ENCODE measurements at places on chromosomes 5 and 9.
A peak's percentile ranks its signal among the peaks of the same experiment; 100 is the strongest.

DNA sequence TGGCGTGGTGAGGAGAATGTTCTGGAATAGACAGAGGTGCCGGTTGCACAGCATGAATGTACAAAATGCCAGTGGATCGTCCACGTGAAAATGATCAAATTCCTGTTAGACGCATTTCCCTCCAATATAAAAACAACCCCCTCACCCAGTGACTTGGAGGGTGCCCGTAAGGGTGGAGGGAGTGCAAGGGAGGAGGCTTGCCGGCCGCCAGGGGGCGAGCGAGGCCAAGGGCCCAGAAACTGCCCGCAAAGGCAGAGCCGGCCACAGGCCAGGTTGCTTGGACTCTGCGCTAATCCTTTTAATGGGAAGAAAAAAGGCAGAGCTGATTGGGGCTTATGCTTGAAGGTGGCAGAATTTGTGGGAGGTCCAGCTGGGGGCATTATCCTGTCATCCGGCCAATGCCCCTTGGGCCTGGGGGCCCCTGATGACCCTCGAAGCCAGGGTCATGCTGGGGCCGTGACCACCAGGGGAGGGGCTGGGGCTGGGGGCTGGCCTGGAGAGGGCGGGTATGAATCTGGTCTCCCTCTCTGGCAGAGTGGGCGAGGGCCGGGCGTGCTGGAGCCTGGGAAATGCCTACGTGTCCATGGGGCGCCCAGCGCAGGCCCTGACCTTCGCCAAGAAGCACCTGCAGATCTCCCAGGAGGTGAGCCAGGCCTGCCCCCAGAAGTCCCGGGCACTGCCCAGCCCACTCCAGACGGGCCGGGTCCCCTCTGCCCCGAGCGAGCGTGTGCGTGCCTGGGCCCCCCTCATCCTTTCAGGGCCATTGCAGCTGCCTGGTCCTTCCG is 12.0 kb downstream of the GPSM1 start:
- DNase-seq = peak; percentile 83

DNA sequence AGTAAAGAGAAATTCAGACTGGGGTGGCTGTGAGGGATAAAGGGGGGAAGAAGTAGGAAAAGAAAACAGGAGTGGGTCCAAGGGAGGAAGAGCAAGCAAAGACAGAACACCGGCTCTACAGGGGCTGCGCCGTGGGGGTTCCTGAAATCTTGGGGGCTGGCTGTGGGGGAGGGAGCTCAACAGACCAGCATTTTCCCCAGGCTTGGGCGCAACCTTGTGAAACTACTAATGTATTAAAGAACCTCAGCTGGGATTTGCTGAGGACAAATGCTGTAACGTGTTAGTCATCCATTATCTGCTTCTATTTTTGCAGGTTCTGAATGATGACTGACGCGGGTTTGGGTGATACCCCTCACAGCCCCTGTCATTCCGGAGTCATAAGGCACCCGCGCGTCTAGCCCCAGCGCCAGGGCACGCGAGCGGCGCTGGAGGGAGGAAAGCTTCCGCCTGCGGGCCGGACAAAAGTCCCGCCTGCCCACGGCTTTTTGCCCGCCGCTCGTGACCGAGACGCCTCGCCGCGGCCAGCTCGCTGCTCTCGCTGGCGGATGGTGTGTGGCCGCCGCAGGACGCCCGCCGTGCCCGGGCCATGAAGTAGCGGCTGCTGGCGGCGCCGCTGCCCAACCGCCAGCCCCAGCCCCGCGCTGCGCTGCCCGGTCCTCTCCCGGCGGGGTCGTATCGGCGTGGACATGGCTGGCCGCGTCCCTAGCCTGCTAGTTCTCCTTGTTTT is 110.6 kb downstream of the PAM start:
- DNase-seq = peak; percentile 82

DNA sequence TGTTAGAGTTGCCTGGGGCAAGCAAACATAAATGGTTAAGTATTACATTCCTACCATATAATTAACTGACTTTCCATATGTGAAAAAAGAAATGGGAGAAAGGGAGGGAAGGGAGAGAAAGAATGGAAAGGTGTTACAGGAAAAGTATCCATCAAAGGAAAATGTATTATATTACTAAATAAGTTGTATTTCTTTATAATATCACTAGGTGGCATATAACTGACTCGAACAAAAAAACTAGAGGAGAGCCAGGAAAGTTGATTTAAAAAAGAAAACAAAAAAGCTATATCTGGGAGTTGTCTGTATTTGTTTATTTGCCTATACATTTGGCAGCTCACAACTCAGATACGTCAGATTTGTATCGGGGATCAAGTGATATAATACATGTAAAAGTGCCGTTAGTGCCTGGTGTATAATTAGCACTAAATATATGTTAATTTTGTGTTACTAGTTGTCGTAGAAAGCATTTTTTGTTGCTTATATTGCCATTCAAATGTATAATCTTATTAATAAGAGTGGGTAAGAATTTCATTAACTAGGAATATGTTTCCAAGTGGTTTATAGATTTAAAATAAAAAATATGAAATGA is 59.6 kb upstream of the ADAMTS19 start:
- DNase-seq = peak; percentile 2

GRCh38 chr5:75640395-75640794 is 29.1 kb downstream of the ANKDD1B start:
- DNase-seq = no peak

GRCh38 chr9:126415741-126416370 is 89.2 kb downstream of the MVB12B start:
- no peak for DNase-seq

DNA sequence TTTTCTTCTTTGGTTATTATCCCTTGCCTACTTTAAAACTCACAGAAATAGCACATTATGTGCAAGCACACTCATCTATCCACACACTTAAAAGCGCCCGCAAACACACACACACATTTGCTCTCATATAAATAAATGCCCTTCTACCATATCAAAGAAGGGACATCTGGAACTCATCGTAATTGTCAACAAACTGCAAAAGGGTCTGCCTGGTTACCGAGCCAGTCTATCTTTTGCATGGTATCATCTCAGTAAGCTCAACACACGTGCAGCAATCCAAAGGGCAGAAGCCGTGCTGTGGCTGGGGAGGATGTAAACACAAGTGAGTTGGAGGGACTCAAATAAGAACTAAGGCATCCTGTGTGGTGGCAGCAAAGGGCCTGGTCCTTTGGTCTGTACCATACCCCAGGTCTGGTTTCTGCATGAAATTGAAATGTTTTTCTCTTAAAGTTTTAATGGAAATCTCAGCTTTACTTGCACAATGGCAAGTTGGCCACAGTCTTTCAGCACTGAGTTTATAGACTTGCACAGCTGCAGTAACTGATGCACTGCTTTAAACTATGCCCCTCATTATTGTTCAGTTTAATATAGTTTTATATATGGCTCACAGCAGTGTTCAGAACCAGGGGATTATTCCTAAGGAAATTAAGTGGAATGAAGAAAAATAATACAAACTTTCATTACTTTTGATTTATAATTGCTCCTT is 331.0 kb downstream of the ADAMTS6 start:
- DNase-seq = peak; percentile 53

GRCh38 chr5:10091701-10092100 is 158.0 kb downstream of the ATPSCKMT start:
- DNase-seq = no peak
